ENCODE measurements at places on chromosomes 7 and 10. TPM values are rescaled to one million over a fixed set of nuclear protein-coding genes. Genes with fewer than 3 reads are reported as not detected.

DNA sequence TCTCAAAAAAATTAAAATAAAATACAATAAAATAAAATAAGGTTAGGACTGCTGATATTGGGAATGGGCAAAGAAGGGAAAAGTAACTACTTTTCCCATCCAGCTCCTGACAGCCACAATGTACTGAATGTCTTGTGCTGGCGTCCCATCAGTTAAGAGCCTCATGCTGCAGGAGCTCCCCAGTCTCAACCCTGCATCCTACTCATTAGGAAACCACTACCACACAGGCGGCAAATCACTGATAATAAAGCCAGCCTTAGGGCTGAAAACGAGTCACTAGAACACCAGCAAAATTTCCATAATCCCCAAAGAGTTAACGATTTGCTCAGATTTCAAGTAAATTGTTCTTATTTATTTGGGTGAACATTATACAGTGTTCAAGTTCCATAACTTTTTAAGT is 4.3 kb downstream of the YWHAG start:
- no peak for ATAC-seq

- no peak for ATAC-seq
Measured at GRCh38 chr7:90768301-90768700, 172.2 kb downstream of the CDK14 start.

GRCh38 chr10:13414855-13415254 is 66.8 kb upstream of the SEPHS1 start:
- peak; percentile 30 for ATAC-seq

DNA sequence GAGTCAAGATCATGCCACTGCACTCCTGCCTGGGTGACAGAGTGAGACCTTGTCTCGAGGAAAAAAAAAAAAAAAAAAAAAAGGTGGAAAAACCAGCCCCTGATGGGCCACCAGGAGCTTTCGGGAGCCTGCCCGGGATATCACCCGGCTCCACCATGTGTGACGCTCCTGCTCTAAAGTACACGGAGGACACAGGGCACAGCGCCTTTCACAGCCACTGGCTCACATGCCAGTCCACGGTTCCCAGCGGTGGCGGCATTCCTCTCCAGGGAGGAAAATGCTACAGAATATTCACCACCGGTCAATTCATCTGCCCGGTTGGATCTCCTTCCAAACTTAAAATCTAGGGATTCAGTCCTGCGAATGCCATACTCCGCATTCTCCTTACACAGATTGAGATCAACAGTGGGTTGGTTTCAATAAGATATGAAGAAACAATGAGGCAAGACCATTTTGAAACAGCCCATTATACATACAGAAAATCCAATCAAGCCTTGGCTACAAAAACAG is 81.2 kb downstream of the CTBP2 start:
- ATAC-seq, result no peak

- ATAC-seq, result no peak
Measured at GRCh38 chr7:90701021-90701420, 104.9 kb downstream of the CDK14 start.

DNA sequence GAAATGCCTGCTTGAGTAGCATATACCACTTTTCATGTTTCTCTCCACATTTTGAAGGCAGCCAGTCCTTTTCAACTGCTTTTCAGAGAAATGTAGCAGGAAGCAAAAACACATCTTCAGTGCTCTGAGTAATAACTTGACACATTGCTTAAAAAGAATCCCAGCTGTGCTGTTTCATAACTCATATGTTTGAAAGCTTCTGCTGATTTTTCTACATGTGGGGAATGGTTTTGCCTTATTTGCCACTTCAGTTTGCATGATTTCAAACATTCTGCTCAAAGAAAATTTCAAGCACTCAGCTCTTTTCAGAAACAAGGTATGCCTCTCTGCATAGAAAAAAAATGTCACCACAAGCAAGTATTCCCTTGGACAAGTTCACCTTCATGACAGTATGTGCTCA is 732.8 kb downstream of the POM121L12 start:
- ATAC-seq, result no peak

- no peak for ATAC-seq
Measured at GRCh38 chr10:82091413-82091812, 216.4 kb downstream of the NRG3 start.

GRCh38 chr10:93392121-93392520 is 90.0 kb downstream of the MYOF start:
- no peak for ATAC-seq

DNA sequence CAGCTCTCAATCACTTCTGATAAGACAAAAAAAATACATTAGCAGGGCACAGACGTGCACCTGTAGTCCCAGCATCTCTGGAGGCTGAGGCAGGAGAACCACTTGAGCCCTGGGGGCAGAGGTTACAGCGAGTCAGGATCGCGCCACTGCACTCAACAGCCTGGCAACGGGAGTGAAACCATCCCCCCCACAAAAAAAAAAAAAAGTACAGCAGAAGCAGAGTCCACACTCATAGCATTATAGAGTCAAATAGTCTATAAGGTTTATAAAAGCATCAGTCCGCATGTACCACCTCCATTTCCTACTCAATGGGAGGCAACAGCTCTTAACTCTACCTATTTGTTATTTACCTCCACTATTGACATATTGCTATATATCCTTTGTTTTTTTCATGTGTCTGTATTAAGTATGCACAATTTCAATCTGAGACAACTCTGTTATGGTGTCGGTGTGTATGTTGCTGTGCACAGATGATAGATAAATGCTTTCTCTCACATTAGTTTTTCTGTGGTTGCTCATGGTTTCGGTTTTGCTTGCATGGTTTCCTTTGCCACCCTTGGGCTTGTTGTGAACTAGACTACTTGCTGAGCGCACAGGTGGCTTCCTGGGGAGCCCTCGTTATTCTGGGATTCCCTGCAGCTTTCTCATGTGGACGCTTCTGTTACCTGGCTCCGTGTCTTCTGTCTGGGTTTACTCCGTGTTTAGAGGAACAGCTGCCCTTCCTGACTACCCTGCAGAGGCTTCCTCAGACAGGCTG is 40.4 kb downstream of the PROSER2 start:
- ATAC-seq, result no peak

DNA sequence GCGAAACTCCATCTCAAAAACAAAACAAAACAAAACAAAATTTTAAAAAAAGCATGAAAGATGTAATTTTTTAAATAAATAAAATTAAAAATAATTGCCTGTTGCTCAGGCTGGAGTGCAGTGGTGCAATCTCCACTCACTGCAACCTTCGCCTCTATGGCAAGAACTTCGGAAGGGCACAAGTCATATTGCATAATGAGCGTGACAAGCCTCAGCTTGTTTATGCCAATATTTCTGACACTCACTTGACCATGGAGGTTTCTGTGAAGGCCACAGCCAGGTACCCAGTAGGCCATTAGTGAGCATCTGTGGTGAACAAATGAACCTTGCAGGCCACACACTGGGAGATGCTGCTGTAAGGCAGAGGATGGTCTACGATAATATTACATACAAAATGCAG is 106.1 kb upstream of the KMT2C start:
- ATAC-seq, result no peak

- ATAC-seq, result no peak
Measured at GRCh38 chr10:52442576-52442975, 128.5 kb downstream of the DKK1 start.

GRCh38 chr7:90869335-90869734 is 273.2 kb downstream of the CDK14 start:
- ATAC-seq, result no peak

GRCh38 chr10:63554657-63555056 is 33.5 kb downstream of the REEP3 start:
- ATAC-seq, result no peak

- no peak for ATAC-seq
Measured at GRCh38 chr10:103889121-103889720, 28.8 kb downstream of the STN1 start.

DNA sequence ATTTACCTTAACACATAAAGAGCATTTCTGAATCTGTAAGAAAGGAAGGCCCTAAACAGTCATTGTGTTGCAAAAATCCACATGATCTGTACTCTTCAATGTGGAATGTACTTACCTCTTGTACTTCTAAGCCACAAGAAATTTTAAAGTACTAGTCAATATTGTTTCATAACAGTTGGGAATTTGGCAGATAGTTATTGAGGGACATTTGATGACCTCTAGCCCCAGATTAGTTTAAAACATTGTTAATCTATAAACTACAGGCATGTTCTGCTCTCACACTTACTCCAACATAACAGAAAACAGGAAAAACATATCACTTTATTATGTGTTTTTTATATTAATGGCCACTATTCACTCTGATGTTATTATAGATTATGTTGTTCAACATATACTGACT is 985.7 kb upstream of the LRRTM3 start:
- no peak for ATAC-seq

DNA sequence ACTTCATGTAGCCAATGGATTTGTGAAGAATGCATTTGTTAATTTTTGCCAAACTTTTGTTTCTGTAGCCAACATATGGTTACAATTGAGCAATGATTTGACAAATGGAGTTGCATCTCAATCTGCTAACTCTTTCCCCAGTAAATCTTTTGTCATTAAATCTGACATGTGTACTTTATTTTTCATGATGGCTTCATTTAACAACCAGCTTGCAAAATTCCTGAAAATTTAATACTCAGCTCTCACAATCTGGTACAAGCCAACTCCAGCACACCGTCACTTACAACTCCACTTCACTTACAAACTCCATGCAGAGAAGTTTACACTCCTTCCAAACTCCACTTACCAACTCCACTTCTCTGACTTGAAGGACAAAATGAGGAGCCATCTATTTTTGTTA is 26.5 kb upstream of the HIBADH start:
- ATAC-seq, result no peak

DNA sequence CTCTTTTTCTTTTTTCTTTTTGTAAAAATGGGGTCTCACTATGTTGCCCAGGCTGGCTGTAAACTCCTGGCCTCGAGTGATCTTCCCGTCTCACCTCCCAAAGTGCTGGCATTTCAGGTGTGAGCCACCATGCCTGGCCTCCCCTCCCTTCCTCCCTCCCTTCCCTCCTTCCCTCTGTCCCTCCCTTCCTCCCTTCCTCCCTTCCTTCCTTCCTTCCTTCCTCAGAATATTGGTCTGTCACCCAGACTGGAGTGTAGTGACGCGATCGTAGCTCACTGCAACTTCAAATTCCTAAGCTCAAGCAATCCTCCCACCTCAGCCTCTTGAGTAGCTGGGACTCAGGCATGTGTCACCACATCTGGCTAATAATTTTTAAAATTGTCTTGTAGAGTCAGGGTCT is 8.4 kb downstream of the AGAP3 start:
- ATAC-seq, result no peak

DNA sequence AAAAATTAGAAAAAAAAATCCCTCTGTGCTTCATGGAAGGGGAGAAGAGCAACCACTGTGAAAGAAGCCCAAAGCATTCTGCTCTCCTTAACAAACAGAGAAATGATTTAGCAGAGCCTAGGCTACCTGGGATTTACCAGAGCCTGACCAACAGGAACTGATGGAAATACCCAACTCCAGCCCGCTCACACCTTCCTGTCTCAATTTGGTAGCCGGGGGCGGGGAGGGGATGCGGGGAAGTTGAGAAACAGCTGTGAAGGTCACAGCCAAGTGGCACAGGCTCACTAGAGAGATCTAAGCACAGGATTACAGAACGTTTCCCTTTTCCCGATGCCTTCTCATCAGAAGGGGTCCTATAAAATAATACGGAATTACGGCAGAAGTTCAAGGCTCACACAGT is 17.6 kb downstream of the RSU1 start:
- no peak for ATAC-seq

GRCh38 chr7:10723832-10724231 is 249.8 kb upstream of the PHF14 start:
- no peak for ATAC-seq

DNA sequence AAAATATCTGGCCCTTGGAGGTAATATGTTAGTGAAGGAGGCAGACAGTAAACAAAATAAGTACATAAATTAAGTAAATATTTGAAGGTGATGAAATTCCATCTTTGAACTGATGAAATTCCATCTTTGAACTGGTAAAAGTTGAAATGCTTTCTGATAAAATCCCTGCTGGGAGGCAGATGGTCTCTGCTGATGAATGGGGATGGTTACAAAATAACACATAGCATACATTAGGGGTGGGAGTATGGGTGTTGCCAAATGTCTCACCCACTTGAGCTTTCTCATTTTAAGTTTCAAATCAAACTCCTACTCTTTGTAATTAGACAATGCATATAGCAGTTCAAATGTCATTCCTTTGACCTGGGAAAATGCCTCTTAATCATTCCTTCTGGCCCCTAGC is 77.5 kb upstream of the SORCS3 start:
- no peak for ATAC-seq

DNA sequence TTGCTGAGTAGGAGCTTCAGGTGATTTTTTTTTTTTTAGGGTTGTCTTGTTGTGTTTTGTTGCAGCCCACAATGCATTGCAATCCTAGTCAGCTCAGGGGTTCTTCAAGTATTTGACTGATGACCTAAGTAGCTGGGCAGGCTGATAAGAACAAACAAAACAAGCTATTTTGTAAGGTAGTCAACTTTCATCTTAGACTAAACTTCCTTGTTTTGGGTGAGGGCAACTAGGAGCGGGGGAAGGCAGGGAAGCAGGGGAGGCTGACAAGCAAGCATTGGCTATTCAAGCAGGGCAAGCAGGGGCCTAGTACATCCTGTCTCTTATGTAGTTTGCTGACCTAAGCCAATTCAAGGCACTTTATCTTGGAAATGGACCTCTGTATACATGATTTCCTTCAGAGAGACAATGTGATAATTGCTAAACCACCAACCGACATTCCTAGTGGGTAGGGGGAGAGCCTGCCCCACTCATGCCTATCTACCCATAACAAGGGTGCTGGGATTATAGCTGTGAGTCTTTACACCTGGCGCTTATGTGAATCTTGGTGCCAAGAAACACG is 163.3 kb upstream of the PRKCQ start:
- ATAC-seq, result no peak

GRCh38 chr10:23630376-23630775 is 191.5 kb downstream of the OTUD1 start:
- ATAC-seq, result no peak

GRCh38 chr10:110168601-110169481 is 38.6 kb upstream of the MXI1 start:
- ATAC-seq, result no peak

- no peak for ATAC-seq
Measured at GRCh38 chr10:53579773-53580172, 807.2 kb upstream of the MBL2 start.

- no peak for ATAC-seq
Measured at GRCh38 chr10:127971963-127972615, 65.2 kb downstream of the PTPRE start.

- ATAC-seq, result peak; percentile 36
Measured at GRCh38 chr10:58064714-58065528, 202.8 kb downstream of the IPMK start.

Gene ZC3HAV1L
- total RNA-seq, result 2.3 TPM

Gene IQUB
- total RNA-seq, result 0.38 TPM

Gene BMPR1A
- total RNA-seq, result 26.5 TPM

Gene PKD2L1
- total RNA-seq, result not detected

Gene MBLAC1
- 3.7 TPM for total RNA-seq

Gene EFCAB10
- 1.1 TPM for total RNA-seq

Gene SPDYE5
- total RNA-seq, result 1.9 TPM

Gene AGFG2
- total RNA-seq, result 18.9 TPM

Gene ZNF425
- 3.3 TPM for total RNA-seq

Gene CDK1
- total RNA-seq, result 4.0 TPM

Gene SPDYE11
- total RNA-seq, result 2.2 TPM

Gene PDE6C
- total RNA-seq, result 0.35 TPM

Gene PHKG1
- total RNA-seq, result 3.9 TPM
